Stimulated activated CD4-positive, alpha-beta T cell treated with anti-CD3 and anti-CD28 coated beads, Interleukin-15, amount 100 ng/mL, for 1 hour (primary cell): ENCODE measurements at places on chromosomes 11 and 22.

DNA sequence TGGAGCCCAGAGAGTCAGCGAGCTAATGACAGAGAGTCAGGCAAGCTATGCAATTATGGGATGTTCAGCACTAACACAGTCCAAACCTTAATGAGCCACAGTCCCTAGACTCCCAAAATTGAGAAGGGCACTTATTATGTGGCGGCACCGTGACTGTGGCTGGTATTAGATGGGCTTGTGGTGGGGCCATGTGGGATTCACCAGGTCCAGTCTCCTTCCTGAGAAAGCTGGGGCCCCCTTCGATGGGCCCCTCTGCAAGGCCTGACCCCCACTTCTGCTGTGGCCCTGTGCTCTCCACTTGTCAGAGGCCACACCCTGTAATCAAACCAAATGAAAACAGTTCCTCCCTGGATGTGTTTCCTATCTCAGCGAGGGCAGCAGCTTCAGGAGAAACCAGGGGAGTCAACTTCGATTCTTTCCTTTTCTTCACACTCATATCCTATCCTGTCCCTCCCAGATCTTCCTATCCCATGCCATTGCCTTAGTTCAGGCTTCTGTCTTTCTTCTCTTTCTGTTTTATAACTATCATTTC, 42.9 kb downstream of the INSC start:
- no peak for DNase-seq

- DNase-seq: no peak
Observed at GRCh38 chr11:128187835-128188234, 399.5 kb downstream of the ETS1 start.

DNA sequence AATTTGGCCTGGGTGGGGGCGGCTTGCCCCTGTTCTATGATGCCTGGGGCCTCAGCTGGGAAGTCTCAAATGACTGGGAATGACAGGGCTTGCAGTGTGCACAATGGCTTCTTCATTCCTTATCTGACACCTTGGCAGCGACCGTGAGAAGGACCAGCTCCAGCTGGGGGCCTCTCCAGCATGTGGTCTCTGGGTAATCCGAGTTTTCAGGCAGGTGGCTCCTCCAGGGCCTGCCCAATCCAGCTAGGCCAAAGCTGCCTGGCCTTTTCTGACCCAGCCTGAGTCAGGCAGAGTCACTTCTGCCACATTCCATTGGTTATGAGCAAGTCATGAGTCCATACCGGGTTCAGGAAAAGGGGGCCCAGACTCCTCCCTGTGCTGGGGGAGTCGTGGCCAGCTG, 646.0 kb downstream of the OPCML start:
- DNase-seq: no peak

DNA sequence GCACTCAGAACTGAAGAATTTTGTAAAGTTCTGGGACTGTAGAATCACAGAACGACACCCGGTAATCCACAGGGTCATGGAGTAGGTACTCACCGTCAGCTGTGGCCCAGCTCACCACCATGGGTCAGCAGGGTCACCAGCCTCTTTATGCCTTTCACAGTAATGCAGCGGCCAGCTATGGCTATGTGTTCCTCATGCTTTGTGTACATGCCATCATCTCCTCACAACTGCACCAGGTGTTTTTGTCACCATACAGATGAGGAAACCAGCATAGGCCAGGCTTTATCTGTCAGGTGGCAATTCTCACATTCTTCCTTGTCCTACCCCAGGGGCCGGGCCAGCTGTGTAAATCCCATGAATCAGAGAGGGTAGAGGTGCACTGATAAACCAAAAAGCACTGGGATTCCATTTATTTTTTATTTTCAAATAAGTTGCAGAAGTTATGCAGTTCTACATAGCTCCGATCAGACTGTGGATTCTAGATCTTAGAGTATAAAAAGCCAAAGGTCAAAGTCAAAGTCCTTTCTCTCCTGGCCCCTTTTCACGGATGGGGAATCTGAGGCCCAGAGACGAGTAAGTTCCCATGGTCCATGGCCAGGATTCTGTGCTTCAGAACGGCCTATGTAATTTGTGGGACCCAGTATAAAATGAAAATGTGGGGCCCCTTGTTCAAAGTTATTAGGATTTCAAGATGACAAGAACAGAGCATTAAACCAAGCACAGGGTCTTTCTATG, 17.5 kb downstream of the TSKU start:
- no peak for DNase-seq

DNA sequence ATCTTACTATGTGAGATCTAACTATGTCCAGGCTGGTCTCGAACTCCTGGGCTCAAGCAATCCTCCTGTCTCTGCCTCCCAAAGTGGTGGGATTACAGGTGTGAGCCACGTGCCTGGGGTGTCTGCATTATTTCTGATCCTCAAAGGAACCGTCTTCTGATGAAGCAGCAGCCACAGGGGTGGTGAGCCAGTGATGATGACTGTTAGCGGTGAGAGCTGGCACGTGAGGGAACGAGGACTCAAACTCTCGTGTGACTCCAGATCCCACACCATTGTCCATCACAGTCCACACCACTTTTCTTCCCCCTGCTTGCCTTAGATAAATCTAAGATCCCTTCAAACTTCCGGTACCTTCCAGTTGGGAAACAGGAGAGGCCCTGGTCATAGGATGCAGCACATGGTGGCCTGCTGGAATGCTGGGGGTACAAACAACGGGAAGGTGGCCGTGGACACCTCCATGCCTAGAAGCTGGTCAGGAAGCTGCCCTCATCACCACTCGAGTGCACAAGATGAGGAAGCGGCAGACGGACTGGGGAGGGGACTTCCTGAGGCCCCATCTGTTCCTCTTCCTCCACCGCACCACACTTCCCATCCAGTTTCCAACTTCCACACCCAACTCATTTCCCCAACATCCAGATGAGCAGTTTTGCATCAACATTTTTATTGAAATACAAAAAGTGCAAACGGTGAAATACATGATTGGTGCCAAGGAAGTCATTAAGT, 23.8 kb downstream of the ARHGAP1 start:
- no peak for DNase-seq

DNA sequence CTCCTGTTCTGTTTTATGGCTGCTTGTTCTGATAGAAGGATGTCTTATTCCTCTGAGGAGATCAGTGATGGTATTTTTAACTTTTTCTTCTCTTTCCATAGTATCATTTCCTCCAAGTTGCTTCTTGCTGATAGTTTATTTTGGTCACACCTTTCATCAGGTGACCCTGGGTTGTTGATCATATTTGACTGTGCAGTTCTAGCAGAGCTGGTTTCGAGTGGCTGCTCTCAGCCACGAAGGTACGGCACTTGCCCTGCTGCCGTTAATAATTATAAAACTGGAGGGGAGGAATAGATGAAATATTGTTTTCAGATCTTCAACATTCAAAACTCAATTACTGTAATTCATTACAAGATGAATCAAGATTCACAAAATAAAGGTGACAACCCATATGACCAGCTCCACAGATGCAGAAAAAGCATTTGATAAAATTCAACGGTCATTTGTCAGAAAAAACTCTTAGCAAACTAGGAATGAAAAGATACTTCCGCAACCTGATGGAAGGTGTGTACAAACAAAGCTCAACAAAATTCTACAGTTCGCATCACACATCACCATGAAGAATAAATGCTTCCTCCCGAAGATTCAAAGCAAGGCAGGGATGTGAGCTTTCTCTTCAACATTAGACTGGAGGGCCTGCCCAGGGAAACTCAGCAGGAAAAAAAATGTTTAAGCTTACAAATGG, 59.2 kb upstream of the RTL6 start:
- DNase-seq: no peak

GRCh38 chr11:79896258-79896657, 455.4 kb upstream of the TENM4 start:
- DNase-seq: no peak

DNA sequence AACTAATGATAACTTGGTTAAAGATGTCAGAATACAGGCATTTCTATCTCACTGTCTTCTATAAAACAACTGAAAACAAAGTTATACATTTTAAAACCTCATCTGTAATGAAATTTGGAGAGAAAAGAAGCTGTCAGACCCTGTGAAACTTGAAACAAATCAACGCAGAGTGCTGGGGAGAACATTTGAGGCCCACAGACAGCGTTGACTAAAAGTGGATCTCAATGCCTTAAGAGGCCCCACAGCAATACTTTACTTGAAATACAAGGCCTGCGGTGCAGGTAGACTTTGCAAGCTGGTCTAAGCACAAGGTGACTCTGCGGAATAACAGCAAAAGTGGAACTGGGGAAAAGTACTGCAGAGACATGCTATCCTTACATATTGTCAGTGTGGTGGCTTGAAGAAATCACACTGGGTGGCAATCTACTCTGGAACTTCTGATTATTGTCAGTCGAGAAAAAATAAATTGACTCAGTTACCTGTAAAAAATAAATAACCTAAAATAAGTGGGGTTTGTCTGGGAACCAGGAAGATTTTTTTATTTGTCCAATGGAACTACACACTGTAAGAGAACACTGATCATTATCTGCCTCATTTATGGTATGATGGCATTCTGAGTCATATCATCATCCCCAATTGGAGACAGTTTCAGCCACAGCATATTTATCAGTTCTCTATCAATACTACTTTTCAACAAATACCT, 138.9 kb downstream of the LUZP2 start:
- no peak for DNase-seq

GRCh38 chr11:45110562-45110961, 35.9 kb upstream of the PRDM11 start:
- DNase-seq: no peak
